ENCODE measurements at places on chromosomes 16 and 17.
A peak's percentile ranks its signal among the peaks of the same experiment; 100 is the strongest.

GRCh38 chr17:51585514-51586104 lies 325.3 kb downstream of the UTP18 start:
- H3K4me1 ChIP-seq, result no peaks in the 10 kb centered on the region
- no peaks in the 10 kb centered on the region for H3K36me3 ChIP-seq
- no peak overlapping the region for H3K27ac ChIP-seq
- peak; percentile 5 for DNase-seq

- no peaks in the 10 kb centered on the region for H3K4me1 ChIP-seq
- no peaks in the 10 kb centered on the region for H3K36me3 ChIP-seq
These were observed 1.4 kb upstream of the CTRB2 start for GRCh38 chr16:75208242-75208825.

DNA sequence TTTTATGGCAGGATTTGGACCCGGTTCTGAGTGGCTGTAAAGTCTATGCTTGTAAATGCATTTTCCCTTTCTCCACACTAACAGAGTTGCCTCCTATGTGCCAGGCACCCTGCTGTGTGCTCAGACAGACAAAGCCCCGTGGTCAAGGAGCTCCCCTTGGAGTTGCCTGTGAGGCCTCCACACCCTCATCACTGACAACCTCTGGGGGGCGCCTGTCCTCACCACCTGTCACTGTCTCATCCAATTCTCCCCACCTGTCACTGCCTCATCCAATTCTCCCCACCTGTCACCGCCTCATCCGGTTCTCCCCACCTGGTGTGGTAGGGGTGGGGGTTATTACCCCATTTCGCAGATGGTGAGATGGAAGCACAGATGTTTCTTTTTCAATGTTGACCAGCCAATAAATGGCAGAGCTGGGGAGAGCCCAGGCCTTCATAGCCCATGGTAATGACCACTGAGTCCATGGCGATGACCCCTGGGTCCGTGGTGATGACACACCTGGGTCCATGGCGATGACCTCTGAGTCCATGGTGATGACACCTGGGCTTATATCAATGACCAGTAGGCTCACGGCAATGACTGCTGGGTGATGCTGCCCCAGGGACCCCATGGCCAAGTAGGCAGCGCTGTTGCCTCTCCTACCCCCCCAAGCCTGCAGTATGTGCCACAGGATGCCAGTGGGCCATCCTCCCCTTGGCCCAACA lies 150.1 kb downstream of the IRF8 start:
- DNase-seq, result no peak
- H3K27me3 ChIP-seq, result no peaks in the 10 kb centered on the region
- H3K4me3 ChIP-seq, result no peak overlapping the region
- H3K4me1 ChIP-seq, result no peaks in the 10 kb centered on the region
- H3K27ac ChIP-seq, result no peak overlapping the region

- H3K27ac ChIP-seq, result no peak overlapping the region
- no peaks in the 10 kb centered on the region for H3K4me1 ChIP-seq
- no peaks in the 10 kb centered on the region for H3K27me3 ChIP-seq
- no peak overlapping the region for H3K4me3 ChIP-seq
- no peak for DNase-seq
These were observed 78.2 kb downstream of the CRISPLD2 start for GRCh38 chr16:84897911-84898377.

DNA sequence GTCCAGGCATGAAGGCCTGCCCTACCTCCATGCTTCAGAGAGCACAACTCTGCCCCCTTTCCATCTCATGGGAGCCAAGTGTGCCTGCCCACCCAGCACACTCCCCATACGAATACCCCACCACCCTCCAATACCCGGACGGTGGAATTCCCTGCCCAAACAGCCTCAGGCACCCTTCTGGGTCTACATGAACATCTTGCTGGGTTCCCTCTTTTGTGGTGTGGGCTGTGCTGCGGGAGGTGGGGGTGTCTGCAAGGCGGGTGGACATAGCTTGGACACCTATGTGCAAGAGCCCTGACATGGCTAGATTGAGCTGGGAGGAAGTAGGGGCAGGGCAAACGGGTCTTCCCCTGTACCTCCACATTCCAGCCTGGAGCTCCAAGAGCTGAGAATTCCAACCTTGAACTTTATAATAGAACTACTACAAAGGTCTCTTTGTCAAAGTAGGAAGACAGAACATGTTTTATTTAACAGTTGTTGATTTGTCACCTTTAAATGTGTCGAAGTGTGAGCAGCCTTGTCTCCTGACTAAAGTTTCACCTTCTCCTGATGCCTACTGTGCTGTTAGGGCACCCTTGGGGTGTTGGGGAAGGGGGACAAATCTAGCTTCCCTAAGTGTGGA lies 9.1 kb downstream of the SLC6A2 start:
- no peaks in the 10 kb centered on the region for H3K27me3 ChIP-seq
- no peak overlapping the region for H3K27ac ChIP-seq
- DNase-seq, result no peak
- no peaks in the 10 kb centered on the region for H3K4me1 ChIP-seq
- no peaks in the 10 kb centered on the region for H3K36me3 ChIP-seq

DNA sequence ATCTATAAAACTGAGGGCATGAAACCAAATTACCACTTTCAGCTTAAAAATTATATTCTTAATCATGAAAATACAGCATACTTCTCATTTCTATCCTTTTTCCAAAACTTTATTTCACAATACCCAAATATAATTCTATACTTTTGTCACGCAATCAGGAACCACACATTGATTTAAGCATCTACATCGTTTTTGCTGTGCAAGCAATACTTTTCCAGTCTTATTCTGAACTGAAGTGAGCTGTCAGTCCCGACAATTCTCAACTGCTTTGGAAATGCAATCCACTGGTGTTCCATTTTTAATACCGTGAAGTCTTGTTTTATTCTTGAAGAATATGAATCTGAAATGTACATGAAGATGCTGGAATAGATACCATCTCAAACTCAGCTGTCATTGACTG lies 60.1 kb upstream of the NOL11 start:
- H3K27ac ChIP-seq, result no peak overlapping the region
- no peaks in the 10 kb centered on the region for H3K27me3 ChIP-seq
- no peaks in the 10 kb centered on the region for H3K4me1 ChIP-seq
- no peak overlapping the region for H3K4me3 ChIP-seq

DNA sequence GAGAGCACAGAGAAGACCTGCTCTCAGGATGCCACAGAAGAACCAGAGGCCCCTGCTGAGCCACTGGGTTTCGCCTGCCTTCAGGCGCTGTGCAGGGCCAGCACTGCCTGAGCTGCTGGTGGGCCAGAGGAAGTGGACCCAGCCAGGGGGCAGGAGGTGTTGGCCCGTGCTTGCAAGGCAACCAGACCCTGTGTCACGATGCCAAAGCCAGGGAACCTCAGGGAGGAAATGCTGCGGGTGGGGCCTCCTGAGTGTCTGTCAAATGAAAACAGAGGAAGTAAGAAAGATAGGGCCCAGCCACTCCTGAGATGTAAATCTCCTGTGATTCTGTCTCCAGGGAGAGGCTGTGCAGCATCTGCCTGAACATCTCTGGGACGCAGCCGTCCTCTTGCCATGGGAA lies 58.1 kb upstream of the ADORA2B start:
- H3K27ac ChIP-seq, result no peak overlapping the region
- no peaks in the 10 kb centered on the region for H3K27me3 ChIP-seq
- no peak overlapping the region for H3K4me3 ChIP-seq
- H3K36me3 ChIP-seq, result no peaks in the 10 kb centered on the region

GRCh38 chr17:36617773-36618172 lies 16.4 kb downstream of the MRM1 start:
- H3K36me3 ChIP-seq, result no peaks in the 10 kb centered on the region
- H3K27me3 ChIP-seq, result peaks cover 4% of the 10 kb centered on the region
- DNase-seq, result no peak
- no peak overlapping the region for H3K4me3 ChIP-seq

GRCh38 chr16:29697391-29697790 lies 18.4 kb downstream of the QPRT start:
- no peaks in the 10 kb centered on the region for H3K27me3 ChIP-seq
- H3K36me3 ChIP-seq, result no peaks in the 10 kb centered on the region
- H3K4me1 ChIP-seq, result no peaks in the 10 kb centered on the region
- DNase-seq, result no peak
- H3K27ac ChIP-seq, result no peak overlapping the region
- H3K4me3 ChIP-seq, result no peak overlapping the region

DNA sequence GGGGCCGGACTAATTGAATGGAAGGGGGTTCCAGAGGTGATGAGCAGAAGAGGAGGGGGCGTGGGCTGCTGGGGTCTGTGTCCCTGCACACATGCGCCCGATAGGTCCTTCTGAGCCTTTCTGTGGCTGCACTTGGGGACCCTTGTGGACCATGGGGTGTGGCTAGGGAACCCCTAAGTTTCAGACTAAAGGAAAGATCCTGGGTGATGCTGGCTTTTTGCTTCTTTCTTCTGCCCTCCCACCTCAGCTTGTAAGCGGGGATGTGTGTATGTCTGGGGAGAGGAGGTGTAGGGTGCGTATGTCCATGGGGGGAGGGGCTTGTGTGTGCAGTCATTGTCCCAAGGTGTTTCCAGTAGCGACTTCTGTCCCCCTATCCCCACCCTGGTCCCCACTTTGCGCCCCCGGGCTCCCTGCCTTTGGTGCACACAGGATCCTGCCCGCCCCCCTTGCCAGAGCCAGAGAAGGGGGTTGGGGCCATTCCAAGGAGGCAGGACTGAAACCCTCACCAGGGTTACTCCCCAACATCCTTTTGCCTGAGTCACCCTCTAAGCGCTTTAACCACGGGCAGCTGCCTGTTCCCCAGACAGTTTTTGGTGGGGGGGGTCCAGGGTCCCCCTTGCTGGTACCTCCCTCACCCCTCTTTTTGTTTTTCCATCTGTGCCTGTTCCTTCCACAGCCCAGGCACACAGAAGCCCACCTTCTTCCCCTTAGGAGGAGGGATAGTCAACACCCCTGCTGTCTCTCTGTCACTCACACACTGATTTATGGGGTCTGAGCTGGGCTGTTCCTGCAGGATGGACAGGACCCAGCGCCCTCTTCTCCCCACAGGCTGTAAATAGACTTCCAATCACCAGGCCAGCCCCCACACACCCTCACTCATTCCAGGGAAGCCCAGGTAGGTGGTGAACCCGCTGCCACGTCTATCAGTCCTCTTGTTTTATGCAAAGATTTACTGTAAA lies 83.2 kb downstream of the ARHGAP23 start:
- no peaks in the 10 kb centered on the region for H3K4me1 ChIP-seq
- H3K4me3 ChIP-seq, result no peak overlapping the region
- no peak for DNase-seq
- H3K36me3 ChIP-seq, result no peaks in the 10 kb centered on the region
- no peak overlapping the region for H3K27ac ChIP-seq
- no peaks in the 10 kb centered on the region for H3K27me3 ChIP-seq

DNA sequence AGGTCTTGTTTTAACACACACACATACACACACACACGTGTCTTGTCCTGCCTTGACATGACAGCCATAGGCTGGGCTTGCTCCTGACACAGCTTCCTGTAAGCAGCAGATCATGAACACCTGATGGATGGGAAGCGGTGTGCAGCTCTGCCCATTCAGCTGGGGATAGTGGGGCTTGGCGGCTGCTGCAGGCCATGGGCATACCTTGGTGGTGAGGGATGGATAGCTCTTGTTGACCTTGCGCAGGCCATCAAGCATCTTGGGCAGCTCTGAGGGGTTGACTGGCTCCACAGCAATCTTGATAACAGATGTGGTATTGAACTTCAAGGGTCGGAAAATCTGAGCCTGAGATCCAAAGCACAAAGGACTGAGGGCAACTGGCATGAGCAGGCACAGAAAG lies 12.0 kb downstream of the HIGD1B start:
- no peak overlapping the region for H3K27ac ChIP-seq
- no peaks in the 10 kb centered on the region for H3K27me3 ChIP-seq
- no peak overlapping the region for H3K4me3 ChIP-seq
- no peaks in the 10 kb centered on the region for H3K4me1 ChIP-seq
- DNase-seq, result no peak

GRCh38 chr16:70402916-70403659 lies 35.8 kb downstream of the ST3GAL2 start:
- H3K27ac ChIP-seq, result no peak overlapping the region
- H3K27me3 ChIP-seq, result no peaks in the 10 kb centered on the region
- H3K4me3 ChIP-seq, result no peak overlapping the region
- no peaks in the 10 kb centered on the region for H3K36me3 ChIP-seq

GRCh38 chr16:2740476-2740875 lies 12.0 kb upstream of the SRRM2 start:
- no peaks in the 10 kb centered on the region for H3K4me1 ChIP-seq
- H3K27me3 ChIP-seq, result no peaks in the 10 kb centered on the region

DNA sequence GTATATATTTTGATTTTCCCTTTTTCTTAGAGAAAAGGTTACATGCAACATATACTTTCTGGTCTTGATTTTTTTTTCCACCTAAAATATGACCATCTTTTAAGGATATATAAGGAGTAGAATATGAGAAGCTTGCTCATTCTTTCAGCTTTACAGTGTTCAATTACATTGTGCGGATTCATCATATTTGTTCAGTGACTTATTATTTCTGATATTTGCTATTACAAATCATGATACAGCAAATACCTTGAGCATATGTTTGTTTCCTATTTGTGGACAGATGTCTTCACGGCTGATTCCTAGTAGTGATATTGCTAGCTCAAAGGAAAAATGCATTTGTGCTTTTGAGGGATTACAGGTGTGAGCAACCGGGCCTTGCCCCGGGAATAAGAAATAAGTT lies 18.1 kb downstream of the KATNIP start:
- no peak for DNase-seq
- no peak overlapping the region for H3K4me3 ChIP-seq
- H3K4me1 ChIP-seq, result no peaks in the 10 kb centered on the region
- no peaks in the 10 kb centered on the region for H3K36me3 ChIP-seq

GRCh38 chr16:58661199-58661830 lies 23.3 kb downstream of the SLC38A7 start:
- no peaks in the 10 kb centered on the region for H3K27me3 ChIP-seq
- H3K27ac ChIP-seq, result no peak overlapping the region

GRCh38 chr17:79017546-79018369 lies 6.2 kb upstream of the C1QTNF1 start:
- no peak for DNase-seq
- H3K27me3 ChIP-seq, result no peaks in the 10 kb centered on the region
- H3K4me3 ChIP-seq, result no peak overlapping the region
- peaks cover 3% of the 10 kb centered on the region for H3K4me1 ChIP-seq
- no peak overlapping the region for H3K27ac ChIP-seq

GRCh38 chr16:3755249-3755648 lies 37.9 kb upstream of the TRAP1 start:
- no peak for DNase-seq
- no peak overlapping the region for H3K4me3 ChIP-seq
- H3K36me3 ChIP-seq, result peaks cover 3% of the 10 kb centered on the region
- no peaks in the 10 kb centered on the region for H3K27me3 ChIP-seq
